ENCODE measurements at places on chromosomes 11 and 22. TPM values are rescaled to one million over a fixed set of nuclear protein-coding genes. Genes with fewer than 3 reads are reported as not detected.

DNA sequence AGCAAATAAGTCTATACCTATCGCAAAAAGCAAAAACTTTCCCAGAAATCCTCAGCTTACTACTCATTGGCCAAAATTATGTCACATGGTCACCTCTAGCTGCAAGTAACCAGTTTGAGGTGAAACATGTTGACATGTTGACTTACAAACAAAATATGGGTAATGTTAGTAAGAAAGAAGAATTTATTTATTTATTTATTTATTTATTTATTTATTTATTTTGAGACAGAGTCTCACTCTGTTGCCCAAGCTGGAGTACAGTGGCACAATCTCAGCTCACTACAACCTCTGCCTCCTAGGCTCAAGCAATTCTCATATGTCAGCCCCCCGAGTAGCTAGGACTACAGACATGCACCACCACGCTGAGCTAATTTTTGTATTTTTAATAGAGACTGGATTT lies 5.4 kb upstream of the SLC35C1 start:
- DNase-seq = no peak

- no peak for DNase-seq
These were observed 307.7 kb downstream of the JRKL start for GRCh38 chr11:96697466-96697865.

- no peak for DNase-seq
These were observed 920 bp upstream of the KCNK7 start for GRCh38 chr11:65596520-65596919.

- DNase-seq = no peak
These were observed 976.9 kb downstream of the BRD1 start for GRCh38 chr22:48850658-48851287.

PANX2 gene
- 2.5 TPM for polyA plus RNA-seq

TYR gene
- polyA plus RNA-seq = not detected

UQCR10 gene
- 196 TPM for polyA plus RNA-seq

PHOX2A gene
- polyA plus RNA-seq = not detected
